ENCODE measurements at places on chromosomes 5 and 9.
A peak's percentile ranks its signal among the peaks of the same experiment; 100 is the strongest.

DNA sequence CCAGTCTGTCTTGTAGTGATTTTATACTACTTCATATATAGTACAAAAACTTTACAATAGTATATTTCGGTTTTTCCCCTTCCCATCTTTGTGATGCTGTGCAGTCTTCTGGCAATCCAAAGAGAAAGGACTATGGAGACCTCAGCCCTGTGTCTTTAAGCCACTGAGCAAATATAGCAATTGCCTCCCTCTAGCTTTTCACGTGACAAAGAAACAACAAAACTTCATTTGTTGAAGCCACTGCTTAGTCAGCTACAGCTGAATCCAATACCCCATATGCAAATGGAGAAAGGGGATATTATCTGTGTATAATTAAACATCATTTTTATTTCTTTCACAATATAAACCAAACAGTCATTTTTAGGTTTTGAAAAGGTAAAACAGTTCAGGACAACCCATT, 142.8 kb upstream of the STK32A start:
- peak; percentile 86 for DNase-seq

- DNase-seq, result peak; percentile 30
Observed at GRCh38 chr5:141182248-141182647, at the start of gene PCDHB16. Gene PCDHB16 (plus strand): TSS chr5:141182387. CDS start chr5:141182560, 173 bp downstream.

DNA sequence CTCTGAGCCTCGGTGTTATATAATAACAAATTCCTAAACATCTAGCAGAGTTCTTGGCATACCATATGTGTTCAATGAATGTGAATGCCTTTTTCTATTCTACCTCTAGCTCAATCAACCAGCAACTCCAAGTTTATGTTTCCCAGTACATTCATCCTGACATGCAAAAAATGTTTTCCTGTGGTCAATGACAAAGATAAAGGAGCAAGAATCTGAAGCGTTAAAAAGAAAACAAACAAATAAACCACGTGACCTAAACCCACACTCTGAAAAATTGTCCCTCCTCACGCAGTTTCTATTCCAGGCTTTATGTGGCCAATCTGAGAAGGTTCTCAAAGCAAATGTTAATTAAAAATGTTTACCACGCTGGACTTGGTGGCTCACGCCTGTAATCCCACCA, 18.0 kb downstream of the KLF4 start:
- no peak for DNase-seq

DNA sequence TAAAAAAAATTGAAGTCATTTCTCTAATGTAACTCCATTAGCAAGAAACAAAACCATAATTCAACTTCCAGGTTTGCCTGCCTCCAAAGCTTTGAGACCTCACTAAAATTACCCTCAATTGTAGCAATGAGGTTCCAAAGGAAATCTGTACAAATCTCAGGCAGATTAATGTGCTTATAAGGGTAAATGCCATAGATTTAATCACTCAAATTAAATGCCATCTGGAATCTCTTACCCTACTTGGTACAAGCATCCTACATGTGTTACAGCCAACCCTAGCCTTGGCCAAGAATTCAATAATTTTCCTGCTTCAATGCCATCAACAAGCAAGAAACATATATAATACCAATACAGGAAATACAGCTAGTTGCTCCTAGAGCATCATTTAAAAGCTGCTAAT, 452.8 kb downstream of the RAB3C start:
- no peak for DNase-seq

GRCh38 chr9:38067859-38068681, 957 bp downstream of the SHB start:
- no peak for DNase-seq

GRCh38 chr5:43973318-43973717, 370.3 kb downstream of the NNT start:
- DNase-seq, result no peak

GRCh38 chr5:34045996-34046395, 3.0 kb upstream of the C1QTNF3 start:
- no peak for DNase-seq

DNA sequence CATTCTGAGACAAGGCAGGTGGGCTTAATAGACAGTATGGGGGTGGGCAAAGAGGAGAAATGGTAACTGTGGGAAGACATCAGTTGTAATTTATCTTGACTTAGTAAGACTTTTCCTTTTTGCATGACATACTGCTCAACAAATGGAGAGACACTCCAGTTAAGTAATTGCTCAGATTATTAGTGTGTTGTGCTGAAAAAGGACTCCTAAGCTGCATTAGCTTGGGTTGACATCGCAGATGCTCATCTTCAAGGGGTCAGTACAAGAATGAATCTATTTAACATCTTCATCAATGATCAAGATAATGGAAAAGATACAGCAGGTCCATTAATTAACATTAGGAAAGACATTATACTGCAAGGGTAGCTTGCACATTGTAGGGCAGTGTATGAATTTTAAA, 181.1 kb upstream of the ELAVL2 start:
- DNase-seq, result no peak

DNA sequence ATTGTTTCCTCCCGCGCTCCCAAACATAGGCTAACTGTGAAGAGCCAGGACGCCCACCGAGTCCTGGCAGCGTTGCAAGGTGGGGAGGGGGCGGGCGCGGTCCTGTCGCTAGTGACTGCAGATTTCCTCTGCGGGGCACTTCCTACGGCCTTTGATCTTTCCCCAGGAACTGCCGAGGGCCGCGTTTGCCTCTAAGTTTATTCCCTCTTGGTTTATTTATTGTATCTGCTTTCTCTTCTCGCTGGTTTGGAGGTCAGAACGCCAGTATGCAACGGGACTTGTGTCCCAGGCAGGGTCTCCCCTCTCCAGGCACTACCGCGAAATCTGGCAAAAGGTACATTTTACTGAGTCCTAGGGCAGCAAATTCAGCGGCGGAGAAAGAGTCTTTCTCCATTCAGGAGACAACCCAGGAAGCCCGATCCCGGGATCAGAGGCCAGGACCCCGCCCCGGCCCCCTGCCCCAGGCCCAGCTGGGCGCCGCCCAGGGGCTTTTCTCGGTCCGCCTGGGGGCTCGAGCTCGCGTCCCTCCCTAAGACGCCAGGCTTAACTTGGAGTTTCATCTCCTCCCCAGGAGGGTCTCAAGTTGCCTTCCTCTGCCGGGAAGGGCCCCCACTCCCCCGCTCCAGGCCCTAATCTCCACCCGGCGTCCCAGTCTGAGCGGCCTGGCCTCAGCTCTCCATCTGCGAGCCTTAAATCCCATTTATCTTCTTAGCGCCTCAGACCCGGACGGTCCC, 884 bp upstream of the EGFLAM start:
- no peak for DNase-seq

DNA sequence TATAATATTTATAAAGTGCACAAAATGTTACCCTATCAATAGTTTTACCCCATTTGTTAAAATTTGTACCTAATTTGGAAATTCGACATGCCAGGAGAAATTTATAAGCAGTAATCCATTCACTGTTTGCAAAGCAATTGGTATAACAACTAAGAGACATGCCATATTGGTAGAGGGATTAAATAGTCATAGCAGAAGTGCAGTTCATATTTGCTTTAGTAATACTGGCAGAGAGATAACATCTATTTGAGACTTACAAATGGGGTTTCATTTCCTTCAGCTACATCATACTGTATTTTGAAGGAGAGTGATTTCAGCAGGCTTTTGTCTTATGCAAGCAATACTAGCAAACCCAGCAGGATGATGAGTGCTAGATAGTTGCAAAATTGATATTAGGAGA, 610.4 kb upstream of the CDH10 start:
- no peak for DNase-seq

DNA sequence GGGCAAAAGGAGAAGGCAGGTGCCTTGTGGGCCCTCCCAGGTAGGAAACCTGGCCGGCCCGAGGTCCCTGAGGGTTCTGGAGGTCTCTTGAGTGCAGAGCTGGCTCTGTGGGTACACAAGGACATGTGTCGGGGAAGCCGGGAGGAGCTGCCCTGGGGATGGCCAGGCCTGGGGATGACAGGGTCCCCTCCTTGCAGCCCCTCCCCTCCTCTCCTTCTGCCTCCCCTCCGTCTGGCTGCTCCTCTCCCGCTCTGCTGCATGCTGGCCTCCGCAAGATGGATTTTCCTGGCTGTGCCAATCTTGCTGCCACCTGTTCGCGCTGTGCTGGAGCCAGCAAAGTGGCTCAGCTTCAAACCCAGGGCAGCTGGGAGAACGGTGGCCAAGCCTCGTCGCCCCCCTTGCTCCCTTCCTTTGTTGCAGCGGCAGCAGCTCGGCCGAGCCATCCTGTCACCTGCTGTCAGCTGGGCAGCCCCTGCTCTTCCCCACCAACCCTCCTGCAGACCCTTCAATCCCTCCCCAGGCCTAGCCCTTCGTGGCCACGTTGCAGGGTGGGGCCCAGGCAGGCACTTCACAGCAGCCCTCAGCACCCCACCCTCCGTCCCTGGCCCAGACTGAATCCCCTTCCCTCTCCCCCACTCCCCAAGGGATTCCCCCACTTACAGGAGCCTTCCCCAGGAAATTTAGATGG, 17.6 kb upstream of the UNC5A start:
- no peak for DNase-seq

All from pons (tissue), 1 donor.